ENCODE measurements at places on chromosomes 7 and 10.

- no peak for DNase-seq
Observed at GRCh38 chr7:122847871-122848473, 38.3 kb downstream of the CADPS2 start.

DNA sequence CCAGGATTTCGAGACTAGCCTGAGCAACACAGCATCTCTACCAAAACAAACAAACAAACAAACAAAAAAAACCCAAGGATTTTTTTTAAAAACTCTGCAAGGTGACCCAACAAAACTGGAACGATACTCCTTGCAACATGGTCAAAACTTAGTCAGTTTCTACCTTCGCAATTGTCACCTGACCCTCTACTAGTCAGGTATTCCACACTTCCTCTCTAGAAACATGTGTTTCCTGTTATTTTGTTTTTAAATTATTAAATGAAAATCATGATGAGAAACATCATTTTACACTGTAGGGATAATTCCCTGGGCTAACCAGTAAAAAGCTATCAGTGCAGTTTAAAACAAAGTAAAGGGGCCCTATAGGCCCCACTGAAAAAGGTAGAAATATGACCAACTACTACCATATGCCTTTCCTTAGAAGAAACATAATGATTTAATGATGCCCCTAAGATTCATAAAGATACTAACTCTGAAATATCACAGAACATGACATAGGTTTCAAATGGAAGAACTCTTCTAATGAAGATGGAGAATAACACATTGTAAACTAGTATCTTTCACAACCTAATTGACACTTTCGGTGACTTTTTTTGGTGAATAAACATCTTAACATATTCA lies 8.7 kb downstream of the BRAF start:
- no peak for DNase-seq

DNA sequence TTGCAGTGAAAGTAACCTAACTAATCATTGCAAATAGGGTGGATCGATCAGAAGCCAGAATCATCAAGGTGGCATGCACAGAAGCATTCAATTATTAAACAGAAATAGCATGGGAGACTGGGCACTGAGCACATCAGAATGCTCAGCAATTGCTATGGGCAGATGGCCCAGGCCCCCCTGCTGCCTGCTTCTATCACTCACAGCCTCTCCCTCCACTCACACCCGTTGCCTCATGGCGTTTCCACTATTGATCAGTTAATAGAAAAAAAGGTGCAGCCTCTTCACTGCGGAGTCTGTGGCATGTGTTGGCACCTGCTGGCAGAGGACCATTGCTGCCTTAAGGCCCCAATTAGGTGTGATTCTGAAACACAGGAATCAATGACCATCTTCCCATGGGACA lies 11.2 kb upstream of the HTR5A start:
- DNase-seq, result no peak

- no peak for DNase-seq
Observed at GRCh38 chr10:48672596-48673265, 11.9 kb upstream of the WDFY4 start.

- DNase-seq, result no peak
Observed at GRCh38 chr7:131294553-131294952, 33.1 kb upstream of the MKLN1 start.

- DNase-seq, result no peak
Observed at GRCh38 chr7:80410081-80410480, 101.8 kb downstream of the GNAT3 start.

DNA sequence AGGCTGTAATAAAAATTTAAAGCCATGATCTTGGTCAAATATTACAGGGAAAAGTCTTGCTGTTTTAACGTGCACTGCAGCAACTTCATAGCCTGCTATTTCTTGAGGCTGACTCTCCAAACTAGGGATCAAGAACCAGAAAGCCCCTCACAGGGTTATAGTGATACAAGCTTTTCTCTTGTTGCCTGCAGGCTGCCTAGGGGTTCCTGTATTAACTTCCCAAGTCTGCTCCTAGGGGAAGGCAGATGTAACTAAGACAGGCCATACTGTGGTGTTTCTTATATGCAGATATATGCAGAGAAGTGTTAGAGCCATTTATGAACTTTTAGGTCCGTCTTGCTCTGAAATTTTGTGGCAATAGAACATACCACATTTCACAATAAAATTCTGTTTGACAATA lies 175.7 kb downstream of the FOXP2 start:
- no peak for DNase-seq

GRCh38 chr7:3168869-3169268 lies 125.2 kb upstream of the CARD11 start:
- no peak for DNase-seq

DNA sequence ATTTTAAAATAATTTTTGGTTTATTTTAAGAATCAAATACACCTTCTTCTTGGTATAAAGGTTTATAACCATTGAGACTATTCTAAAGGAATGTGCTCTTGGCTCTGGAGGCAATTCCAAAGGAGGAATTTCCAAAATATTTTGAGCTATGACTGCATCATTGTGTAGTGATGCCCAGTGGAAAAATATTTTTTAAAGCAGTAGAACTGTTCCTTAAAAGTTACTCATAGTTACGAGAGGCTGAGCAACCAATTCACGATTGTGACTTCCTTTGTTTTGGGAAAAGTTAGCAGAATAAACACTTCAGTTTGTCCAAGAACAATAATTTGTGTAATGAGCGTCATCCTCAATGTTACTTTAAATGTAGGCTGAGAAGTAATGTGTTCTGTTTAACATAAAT lies 233.6 kb downstream of the BAMBI start:
- DNase-seq, result no peak

GRCh38 chr7:85567983-85568382 lies 381.1 kb upstream of the SEMA3D start:
- no peak for DNase-seq

- DNase-seq, result peak; percentile 51
Observed at GRCh38 chr7:158394936-158395335, 192.7 kb downstream of the PTPRN2 start.

GRCh38 chr10:44245601-44245938 lies 139.3 kb downstream of the CXCL12 start:
- no peak for DNase-seq

GRCh38 chr10:19195698-19196097 lies 147.1 kb downstream of the MALRD1 start:
- DNase-seq, result no peak

- no peak for DNase-seq
Observed at GRCh38 chr7:86968618-86969017, 90.8 kb downstream of the ELAPOR2 start.

DNA sequence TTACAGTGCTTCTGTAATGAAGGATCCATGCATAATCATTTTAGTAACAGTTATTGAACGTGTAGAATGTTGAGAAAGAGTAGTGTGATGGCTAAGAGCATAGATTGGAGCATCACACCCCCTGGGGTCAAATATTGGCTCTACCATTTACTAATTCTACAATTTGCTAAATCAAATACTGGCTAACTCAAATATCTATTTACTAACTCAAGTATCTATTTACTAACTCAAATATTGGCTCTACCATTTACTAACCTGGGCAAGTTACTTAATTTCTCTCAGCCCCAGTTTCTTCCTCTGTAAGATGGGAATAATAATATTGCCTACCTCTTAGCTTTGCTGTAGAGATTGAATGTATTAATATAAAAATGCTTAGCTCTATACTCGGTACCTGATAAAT lies 64.0 kb downstream of the CDK14 start:
- no peak for DNase-seq

- peak; percentile 80 for DNase-seq
Observed at GRCh38 chr7:100119970-100120732, 717 bp downstream of the CNPY4 start.

GRCh38 chr10:133027482-133027881 lies 60.2 kb upstream of the ADGRA1 start:
- DNase-seq, result no peak

DNA sequence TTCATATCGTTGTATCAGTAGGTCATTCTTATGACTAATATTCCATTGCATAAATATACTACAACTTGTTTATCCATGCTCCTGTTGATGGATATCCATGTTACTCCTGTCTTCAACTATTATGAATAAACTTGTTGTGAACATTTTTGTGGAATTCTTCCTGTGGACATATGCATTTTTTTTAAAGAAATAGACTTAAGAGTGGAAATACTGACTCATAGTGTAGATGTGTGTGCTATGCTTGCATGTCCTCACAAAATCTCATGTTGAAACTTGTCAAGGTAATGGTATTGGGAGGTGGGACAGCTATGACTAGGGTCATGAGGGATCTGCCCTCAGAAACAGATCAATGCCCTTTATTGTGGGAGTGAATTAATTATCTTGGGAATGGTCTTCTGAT lies 240.5 kb upstream of the PRSS58 start:
- DNase-seq, result no peak

GRCh38 chr10:70247360-70247759 lies 14.1 kb upstream of the PPA1 start:
- no peak for DNase-seq

DNA sequence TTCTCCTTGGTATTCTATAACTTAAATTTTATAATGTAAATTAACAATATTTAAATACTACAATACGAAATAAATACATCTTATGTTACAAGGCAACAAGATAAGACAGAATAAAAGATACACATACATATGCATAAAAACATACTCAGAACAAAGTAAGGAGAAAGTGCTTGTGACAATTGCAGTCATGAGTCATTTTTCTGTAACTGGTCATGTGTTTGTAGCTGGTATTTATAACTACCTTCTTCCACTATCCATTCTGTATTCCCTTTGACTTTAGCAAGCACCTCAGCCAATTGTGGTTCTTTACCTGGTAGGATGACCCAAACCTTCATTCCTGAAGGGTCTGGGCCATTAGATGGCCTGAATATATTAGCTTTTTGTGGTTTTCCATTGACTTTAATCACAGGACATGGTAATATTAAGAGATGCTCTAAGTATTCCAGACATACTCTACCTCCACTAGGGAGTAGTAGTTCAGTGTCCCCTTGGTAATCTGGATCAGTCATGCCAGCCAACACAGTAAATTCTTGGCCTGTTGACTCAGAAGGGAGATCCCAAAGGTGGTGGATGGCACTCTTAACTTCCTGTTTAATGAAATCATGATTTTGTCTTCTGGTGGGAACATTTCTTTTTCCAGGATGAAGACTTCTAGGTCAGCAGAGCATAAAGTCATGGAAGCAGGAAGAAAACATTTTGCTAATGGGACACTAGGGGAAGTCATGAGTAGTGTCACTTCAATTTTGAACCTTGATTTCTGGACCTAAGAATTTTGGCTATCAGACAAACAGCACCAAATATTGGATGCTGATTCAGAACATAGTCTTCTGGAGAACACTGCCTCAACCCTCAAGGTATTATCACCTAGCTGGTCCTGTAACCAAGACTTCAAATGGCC lies 733.7 kb upstream of the IGFBP3 start:
- no peak for DNase-seq

DNA sequence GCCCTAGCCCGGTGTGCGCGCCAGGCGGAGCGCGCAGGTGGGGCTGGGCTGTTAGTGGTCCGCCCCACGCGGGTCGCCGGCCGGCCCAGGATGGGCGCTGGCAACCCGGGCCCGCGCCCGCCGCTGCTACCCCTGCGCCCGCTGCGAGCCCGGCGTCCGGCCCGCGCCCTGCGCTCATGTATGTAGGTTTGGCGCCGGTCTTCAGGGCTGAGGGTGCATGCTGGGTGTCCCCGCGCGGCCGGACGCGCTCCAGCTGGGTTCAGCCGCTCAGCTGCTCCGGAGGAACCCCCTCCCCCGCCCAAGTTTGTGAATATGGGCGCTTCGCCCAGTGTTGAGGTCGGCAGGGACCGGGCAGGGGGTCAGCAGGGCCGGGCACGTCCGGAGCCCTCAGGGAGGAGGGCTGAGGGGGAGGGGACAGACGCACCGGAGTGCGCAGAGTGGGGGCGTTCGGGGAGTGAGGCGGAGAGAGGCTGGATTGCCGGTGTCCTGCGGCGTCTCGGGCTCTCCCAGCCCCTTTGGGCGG lies 559 bp downstream of the VWC2 start:
- no peak for DNase-seq

DNA sequence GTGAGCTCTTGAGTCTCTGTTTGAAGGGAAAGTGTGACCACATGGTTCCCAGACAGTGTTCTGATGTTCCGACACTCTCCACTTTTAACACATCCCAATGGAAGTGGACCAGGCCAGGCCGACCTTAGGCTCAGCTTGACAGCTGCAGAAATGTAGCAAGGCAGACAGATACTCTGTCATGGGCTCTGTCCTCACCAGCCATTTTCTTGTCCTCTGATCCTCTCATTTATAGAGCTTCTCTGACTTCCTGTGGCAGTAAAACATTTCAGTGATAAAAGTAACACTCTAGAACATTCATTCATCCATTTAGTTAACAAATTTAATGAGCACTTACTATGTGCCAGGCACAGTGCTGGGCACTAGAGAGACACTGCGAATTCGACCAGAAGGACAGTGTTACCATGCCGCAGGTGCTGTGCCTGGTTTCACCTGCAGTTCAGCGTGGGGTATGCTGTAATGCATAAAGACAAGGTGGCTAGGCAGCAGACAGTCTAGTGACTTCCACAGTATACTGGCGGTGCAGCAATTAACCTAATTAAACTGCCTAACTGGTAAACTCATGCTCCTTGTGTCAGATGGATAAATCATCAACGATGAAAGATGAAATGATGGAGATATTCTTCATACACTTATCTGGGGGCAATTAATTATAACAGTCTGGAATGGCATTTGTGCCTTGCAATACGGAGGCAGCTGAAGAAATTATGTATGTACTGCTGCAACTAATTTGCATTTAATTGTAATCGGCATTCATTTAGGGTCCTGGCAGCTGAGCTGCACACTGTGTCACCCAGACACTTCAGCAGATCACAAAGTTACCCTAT lies 188.1 kb downstream of the NRP1 start:
- DNase-seq, result no peak

DNA sequence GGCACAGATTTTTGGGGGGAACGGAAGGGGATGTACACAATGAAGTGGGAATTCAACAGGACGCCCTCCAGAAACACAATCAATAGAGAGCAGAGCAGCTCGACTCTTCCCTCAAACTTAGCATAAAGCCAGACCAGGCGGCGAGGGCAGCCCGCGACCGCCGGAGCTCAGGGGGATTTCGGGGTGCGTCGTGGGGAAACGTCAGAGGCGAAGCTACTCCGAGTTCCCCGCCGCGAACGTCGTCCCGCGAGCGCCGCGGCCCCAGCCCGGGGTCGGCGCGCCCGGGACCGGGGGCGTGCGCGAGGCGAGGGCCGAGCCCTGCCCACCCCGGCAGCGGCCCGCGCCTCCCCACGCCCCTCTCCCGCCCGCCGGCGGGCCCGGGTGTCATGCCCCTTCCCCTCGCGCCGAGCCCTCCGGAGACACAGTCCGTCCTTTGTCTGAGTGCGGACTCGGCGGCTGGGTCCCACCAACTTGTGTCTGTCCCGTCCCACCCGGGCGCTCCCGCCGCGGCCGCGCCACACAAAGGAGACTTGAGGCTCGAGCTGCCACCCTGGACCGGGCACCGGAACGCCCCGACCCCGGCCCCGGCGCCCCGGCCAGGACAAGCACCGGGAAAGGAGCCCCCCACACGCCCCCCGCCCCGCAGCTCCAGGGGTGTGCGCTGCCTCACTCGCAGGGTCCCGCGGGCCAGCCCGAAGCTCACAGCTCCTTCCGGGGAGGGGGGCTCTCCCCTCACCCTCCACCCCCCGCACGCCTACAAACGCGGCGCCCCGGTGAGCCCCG lies 634 bp downstream of the EZH2 start:
- peak; percentile 55 for DNase-seq

GRCh38 chr7:143372070-143372469 lies 9.1 kb upstream of the ZYX start:
- DNase-seq, result peak; percentile 64

Measured in DND-41 (cell line).